NCI-H2081 treated with DMSO at 0.1 percent for 48 hours (cell line): ENCODE measurements at places on chromosomes 16 and 17.
A peak's percentile ranks its signal among the peaks of the same experiment; 100 is the strongest.

DNA sequence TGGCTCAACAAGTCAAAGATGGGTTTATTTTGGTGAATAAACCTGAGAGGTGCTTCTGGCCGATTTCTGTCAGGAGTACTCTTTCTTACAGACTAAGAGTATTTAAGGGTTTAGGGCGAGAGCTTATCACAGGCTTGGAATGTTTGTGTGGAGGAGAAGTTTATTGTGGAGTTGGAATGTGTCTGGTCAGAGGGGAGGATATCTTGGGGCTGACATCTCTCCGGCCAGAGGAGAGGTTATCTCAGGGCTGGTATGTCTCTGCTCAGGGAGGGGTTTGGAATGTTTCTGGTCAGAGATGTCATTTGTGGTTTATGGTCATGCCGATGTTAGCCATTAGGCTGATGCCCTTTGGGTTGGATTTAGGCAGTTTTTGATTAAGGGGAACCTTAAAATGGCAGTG lies 236.4 kb upstream of the EEF2KMT start:
- DNase-seq, result no peak

GRCh38 chr16:73036074-73036826 lies 11.7 kb downstream of the ZFHX3 start:
- no peak for DNase-seq

- DNase-seq, result no peak
These were observed 473.2 kb upstream of the SALL1 start for GRCh38 chr16:51624080-51624775.

DNA sequence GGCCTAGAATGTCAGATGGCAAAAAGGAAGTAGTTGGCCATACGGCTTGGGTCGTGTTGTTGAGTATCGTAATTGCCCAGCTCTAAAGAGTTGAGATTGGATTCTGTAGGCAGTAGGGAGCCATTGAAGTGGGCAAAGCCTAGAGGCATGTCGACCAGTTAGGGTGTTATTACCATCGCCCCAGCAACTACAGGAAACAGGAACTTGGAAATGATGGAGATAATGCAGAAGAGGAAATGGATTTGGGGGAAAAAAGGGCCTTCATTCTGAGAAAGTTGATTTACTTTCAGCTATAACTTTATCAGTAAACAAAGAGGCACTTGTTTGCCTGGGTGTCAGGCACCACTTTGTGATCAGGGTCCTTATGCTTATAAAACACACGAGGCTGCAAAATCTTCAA lies 52.6 kb downstream of the COX10 start:
- no peak for DNase-seq

GRCh38 chr17:28125526-28126378 lies 83.3 kb downstream of the NLK start:
- no peak for DNase-seq

GRCh38 chr17:42078396-42079043 lies 19.8 kb downstream of the ZNF385C start:
- DNase-seq, result no peak

DNA sequence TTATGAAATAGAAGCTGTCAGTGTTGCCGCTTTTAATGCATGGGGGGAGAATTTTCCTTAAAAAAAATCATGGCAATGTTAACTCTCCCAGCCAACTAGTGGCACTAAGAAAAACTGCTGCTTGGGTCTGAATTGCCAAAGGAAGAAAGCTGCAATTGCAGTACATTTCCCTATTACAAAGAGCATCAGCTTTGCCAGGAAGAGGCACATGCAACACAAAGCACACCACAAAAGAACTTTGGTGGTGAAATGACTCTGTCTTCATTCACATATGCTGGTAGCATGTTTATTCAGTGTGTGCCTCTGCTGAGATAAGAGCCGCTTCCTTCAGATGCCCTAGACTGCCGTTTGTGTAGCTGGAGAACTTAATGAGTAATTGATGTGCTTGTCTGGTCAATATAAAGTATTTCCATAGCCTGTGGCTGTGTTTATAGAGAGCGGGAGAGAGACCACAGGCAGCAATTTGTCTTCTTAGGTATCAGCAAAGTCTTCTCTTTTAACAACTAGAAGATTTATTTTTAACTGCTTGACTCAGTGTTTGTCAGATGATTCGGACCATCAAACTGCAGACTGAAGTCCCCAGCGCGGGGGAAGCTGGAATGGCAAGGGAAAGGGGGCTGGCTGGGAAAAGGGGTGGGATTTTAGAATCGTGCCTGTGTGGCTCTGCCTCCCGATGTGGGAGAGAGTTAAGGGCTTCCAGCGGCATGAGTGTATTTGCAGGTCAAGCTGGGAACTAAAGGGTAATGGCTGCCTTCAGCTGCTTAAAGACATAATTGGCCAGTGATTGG lies 115.1 kb downstream of the MRTFB start:
- DNase-seq, result peak; percentile 62

- no peak for DNase-seq
These were observed 8.8 kb downstream of the GPR139 start for GRCh38 chr16:20064931-20065330.

GRCh38 chr17:66975614-66976378 lies 11.3 kb downstream of the CACNG4 start:
- DNase-seq, result no peak
